Stimulated activated CD4-positive, alpha-beta T cell treated with anti-CD3 and anti-CD28 coated beads, TNF-alpha, amount 100 ng/mL, for 1 hour (primary cell): ENCODE measurements at places on chromosomes 7 and 10.

- no peak for DNase-seq
Measured at GRCh38 chr7:19095353-19095860, 22.0 kb downstream of the TWIST1 start.

DNA sequence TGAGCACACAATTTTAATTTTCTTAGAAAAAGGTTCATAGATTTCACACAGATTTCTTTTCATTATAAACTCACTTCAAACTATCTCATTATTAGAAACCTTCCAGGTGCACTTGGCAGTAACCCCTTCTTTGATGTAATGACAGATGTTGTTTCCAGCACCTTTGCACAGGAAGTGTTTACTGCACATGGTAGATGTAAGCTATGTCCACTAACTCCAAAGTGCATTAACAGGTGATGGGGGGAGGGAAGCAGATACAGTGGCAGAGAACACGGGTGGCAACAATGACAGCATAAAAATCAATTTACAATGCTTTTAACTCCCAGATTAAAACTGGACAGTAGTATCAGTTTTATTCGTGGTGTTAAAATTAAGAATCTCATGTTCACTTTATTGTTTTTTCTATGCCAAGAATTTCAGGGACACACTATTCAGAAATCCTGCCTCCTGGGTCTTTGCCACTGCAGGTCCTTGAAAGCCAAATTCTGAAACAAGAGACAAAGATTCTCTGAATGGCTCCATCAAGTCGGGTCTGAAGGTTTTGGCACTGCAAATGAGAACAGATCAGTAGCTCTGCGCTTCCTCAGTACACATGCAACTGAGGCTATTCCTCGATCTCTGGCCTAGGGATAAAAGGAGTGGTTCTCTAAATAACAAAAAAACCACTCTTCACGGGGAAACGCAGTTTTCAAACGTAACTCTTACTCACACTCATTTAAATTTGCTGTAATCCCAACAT lies 187.7 kb downstream of the JAZF1 start:
- no peak for DNase-seq

- DNase-seq = no peak
Measured at GRCh38 chr7:118664498-118664897, 440.0 kb downstream of the ANKRD7 start.

DNA sequence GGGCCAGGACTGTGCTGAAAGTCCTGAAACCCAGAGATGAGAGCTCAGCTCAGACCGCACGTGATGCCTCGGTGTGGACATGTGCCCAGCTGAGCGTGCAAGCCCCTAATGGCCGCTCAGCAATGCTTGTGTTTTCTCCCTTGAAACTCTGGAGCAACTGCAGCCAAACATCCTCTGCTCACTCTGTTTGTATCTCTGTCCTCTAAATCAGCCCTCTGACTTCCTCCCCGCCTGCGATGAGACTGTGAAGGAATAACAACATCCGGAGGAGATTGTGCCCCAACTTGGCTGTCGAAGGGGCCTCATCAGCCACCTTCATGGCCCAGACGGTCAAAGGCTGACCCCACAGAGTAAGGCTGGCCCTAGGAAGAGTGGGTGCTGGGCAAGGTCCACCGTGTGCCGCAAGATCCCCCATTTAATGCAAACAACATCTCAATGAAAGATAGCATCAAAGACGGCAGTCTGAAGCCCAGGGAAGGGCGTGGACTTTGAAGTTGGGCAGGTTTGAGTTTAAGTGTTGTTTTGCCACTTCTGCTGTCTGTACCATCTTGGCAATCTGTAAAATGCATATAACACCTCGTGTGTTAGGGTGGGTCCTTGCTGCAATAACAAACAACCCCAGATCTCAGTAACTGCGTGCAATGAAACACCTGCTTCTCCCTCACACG lies 39.9 kb downstream of the CALML3 start:
- no peak for DNase-seq

DNA sequence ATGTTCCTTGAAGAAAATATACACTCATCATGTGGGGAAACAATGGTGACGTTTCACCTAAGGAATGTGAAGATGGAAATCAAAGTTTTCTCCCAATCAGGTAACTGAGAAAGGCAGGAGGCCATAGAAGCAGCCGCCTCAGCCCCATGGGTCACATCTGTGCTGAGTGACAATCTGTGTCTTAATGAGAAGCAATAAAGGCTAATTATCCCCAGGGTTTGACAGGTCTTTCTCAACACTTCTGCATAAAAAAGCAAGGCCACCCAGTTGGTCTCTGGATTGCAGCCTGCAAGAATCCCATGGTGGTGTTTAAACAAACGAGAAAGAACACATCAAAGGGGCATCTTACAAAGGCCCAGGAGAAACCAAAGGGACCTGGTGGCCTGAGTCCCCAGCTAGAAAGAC lies 91.1 kb upstream of the TNS3 start:
- no peak for DNase-seq

DNA sequence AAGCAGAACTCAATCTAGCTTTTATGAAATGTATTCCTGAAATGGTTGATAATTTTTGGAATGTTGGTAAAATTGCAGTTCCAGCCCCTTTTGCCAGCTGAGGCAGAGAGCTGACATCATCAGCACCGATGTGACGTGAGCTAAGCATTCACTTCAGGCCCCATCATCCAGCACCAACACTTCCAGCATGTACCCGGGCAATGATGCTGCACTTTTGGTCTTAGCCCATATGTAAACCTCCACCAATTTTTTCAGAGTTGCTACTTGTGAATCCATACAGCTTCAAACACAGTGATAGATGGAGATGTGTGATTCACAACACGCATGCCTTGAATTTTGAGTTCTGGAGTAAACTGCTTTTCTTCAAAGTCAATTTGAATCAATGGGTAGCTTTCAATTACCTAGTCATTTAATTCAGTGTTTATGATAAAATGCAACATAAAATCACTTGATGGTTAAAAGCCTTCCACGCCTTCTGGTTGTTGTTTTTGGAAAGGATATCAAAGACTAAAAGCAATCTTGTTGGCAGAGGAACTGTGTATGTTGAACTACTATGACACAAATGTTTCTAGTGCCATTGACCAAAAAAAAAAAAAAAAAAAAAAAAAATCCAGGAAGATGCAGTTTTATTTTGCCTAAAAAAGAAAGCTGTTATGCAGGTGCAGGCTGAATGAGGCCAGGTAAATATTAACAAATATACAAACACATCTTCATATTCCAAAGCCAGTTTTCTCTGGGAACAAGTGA lies 73.9 kb downstream of the NRP1 start:
- DNase-seq = no peak
